NCI-H1092 treated with DMSO at 0.1 percent for 48 hours (cell line): ENCODE measurements at places on chromosomes 2 and 18.
A peak's percentile ranks its signal among the peaks of the same experiment; 100 is the strongest.

- no peak for DNase-seq
These were observed 83.4 kb upstream of the ZEB2 start for GRCh38 chr2:144603334-144603733.

DNA sequence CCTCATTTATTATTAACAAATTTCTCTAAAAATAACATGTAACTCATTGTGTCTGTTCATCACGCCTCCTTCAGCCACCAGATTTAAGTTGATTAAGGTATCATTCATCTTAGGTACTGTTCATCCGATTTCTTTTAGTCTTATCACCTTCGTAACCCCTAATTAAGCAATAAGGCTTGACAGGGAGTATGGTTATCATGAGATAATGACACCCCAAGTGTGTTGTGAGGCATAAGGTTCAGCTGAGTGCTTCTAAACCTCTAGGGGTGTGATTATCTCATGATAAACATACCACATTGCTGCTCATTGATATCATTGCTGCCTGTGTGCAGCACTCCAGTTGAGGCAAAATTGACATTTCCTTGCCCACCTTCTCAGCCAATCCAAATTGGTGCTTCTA, 158.9 kb upstream of the BOD1L2 start:
- no peak for DNase-seq

GRCh38 chr2:234754126-234754525, 197.7 kb upstream of the SH3BP4 start:
- DNase-seq, result no peak

- no peak for DNase-seq
These were observed 56.2 kb downstream of the POLR1A start for GRCh38 chr2:86049529-86049928.

DNA sequence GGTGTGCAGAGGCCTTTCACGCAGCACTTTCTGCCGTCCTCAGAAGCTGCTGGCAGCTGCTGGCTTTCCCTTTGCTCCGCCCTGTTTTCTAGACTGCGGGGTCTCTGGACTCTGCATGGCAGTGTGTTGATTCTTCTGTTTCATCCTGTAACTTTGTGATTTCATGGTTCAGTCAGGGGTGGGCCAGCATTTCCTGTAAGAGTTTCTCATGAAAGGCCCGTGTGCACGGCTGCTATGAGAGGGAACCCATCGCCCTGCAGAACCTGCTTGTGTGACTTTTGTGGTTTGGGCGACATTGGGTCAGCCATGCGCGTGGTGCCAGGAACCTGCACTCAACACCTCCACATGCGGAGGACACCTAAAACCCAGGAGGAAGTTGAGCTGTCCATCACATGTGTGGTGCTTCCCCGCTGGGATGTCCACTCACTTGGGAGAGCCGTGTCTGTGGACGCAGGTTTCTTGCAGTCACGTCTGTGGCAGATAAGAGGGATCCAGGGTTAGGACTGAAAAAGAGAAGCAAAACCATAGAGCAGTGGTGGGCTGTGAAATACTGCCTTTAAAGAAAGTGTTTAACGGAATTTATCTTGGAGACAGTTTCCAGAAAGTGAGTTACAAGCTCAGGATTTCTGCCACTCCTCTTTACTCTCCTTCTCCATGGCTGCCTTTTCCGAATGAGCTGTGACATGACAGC, 167.3 kb upstream of the ALKAL2 start:
- DNase-seq, result no peak

GRCh38 chr2:172208791-172209325, 106.2 kb upstream of the DLX2 start:
- no peak for DNase-seq

- no peak for DNase-seq
These were observed 166.5 kb downstream of the ASB1 start for GRCh38 chr2:238593236-238593635.

GRCh38 chr18:50776383-50776782, 43.4 kb downstream of the MRO start:
- DNase-seq, result no peak

GRCh38 chr2:182043021-182043420, 57.4 kb downstream of the PPP1R1C start:
- no peak for DNase-seq

DNA sequence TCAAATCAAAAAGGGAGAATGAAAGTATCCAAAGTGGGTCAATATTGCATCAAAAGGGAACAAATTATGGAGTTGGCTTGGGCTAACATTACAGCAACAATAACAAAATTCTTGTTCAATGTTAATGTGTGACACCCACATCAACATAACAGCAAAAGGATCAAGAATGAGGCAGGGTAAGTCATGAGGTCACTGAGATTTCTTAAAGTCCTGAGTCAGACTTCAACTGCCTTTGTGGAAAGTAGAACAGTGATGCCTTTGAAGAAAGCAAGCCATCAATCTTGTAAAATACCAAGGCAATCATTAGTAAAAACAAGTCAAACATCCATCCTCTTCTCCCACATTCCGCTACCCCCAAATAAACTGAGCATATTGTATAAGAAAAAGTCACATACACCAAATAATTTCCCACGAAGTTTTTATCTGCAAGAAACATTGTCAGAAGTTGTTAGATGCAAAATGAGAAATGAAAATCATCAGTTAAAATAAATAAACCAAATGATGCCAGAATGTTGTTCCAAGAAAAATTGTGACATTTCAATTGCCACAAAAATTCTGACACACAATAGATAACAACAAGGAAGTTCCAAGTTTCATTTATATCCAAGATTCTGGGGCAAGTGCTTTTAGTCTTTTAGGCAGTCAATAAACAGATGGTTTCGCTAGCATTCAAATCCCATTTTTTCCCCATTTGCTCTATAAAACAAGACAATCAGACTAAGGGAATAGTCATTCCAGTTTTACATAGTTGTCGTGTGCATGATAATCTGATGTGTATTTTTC, 216.1 kb upstream of the SETBP1 start:
- no peak for DNase-seq

DNA sequence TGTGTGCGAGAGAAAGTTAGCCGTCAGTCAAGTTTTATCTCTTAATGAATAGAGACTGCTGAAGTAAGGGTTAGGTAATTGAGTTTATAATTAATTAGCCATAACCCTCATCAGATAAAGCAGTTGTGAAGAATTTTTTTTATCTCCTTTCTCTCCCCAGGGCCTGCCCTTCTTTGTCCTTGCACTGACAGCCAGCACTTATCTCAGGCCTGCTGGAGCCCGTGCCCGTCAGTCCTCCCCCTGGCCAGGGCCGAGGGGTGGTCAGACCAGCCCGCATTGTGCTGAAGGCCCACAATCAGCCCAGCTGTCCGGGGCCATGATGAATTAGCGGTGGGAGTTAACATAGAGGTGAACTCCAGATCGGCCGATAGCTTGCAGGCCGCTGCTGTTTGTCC, 315.7 kb downstream of the GBX2 start:
- DNase-seq, result no peak

- no peak for DNase-seq
These were observed 443.9 kb downstream of the PID1 start for GRCh38 chr2:228827056-228827700.

- DNase-seq, result peak; percentile 92
These were observed 231.6 kb upstream of the SMAD2 start for GRCh38 chr18:48161911-48162698.

DNA sequence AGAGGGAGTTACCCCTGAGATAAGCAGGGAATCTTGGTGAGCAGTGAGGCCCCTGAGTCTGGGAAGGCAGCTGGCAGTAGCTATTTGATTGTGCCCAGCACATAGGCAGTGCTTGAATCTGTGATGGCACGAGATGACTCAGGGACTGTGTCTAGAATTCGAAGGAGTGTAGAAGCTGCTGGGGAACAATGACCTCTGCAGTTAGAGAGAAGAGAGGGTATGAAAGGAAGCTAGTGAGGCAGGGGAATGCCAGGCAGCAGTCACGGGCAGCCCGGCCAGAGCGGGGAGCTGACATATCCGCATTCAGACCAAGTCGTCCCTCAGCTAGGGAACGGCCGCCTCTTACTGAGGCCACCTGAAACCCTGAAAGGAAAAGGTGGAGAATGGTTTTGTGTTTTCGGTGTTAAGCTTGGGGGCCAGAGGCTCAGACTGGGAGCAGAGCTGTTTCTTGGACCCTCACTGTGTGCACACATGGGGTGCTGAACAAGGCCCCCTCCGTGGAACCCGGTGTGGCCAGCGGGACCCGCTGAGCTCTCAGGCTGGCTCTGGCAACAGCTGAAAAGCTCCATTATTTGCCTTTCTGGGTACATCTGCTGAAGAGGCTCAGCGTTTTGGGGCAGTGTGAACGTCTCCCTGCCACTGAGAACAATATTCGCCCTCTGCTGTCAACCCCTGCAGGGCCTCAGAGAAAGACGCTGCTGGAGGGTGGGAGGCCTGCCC, 32.9 kb downstream of the ARHGEF4 start:
- DNase-seq, result no peak

GRCh38 chr18:34117319-34117718, 107.4 kb downstream of the NOL4 start:
- DNase-seq, result peak; percentile 60

DNA sequence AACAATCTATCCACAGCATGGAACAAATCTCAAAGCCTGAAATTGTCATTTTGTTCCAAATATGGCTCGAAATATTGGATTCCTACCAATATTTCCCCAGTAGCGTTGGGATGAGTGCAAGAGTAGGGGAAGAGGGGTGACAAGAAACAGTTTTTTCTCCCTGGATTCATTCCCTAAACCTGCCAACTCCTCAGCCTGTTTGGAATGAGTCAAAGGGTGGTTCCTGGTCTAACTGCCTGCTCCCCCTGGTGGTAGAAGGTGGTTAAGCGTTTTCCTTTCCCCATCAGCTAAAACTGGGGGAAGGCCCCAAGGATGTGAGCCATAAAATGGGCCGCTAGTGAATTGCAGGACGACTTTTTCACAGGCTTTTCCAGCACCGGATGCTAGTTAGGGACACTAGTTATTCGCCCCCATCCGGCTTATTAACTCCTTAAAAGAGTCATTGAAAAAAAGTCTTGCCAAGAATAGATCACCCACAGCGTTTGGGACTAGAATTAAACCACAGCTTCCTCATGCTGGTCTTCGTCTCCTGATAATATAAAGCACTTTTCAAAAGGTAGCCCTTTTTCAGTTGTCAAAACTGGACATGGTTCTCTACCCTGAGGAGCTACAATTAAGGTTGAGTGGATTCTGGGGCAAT, 72.5 kb downstream of the DHRS9 start:
- DNase-seq, result peak; percentile 8

- DNase-seq, result no peak
These were observed 16.8 kb downstream of the KIF1A start for GRCh38 chr2:240803191-240803590.

DNA sequence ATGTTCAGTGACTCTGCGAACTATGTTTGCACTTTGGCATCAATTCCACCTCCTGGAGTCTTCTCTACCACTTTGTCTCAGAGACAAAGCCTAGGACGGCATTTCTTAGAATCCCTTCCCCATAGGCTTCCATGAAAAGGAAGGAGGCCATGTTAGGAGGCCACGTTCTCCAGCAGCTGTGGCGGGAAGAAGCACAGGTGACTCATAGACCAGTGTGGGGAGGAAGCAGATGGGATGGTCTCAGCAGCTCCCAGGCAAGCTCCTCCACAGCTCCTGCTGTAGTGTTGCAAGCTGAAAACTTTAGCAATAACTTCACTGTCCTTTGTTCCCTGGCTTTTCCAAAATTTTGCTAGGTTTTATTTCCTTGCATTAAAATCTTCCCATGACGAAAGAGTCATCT, 781.3 kb upstream of the ID2 start:
- DNase-seq, result no peak

GRCh38 chr2:191521608-191522208, 156.2 kb upstream of the NABP1 start:
- peak; percentile 13 for DNase-seq

- peak; percentile 84 for DNase-seq
These were observed 1775.5 kb upstream of the CELF4 start for GRCh38 chr18:39341129-39341528.

DNA sequence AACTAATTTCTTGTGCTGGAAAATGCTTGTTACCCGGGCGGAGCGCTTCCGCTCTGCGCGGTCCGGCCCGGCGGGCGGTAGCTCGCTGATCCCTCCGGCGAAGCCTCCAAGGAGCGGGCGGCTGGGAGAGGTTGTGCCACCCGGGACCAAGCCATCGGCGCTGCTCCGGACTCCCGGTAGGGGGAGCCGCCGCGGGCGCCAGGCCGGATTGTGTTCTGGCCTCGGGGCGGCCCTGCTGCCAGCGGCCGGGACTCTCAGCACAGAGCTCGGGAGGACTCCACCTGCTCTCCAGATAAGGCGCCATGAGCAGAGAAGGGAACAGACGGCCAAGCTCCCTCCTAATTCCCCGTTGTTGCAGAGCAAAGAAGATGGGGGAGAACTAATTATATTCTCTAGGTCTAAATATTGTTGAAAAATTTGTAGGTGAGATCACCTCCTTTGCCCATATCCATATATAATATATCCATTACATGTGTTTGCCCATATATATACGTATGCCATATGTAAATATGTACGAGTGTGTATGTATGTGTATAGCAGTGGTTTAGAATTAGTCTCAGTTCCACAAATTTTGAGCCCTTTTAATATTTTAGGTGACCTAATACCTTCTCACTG, 13.8 kb upstream of the SATB2 start:
- peak; percentile 62 for DNase-seq
